ENCODE measurements at places on chromosomes 7 and 10.

DNA sequence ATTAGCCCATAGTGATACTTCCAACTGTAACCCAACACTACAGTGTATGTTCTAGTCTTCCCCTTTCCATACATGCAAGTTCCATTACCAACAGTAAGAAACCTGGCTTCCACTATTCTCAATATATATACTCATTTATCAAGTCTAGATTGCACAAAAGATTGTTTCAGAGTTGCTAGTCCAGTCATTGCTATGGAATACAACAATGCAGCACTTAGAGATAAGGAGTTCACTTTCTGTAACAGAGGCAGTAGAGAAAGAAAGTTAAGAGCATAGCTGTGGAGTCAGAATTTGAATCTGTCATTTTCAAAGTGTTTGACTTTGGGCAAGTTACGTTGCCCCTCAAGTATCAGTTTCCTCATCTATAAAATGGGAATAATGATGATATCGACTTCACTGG is 90.1 kb downstream of the RTKN2 start:
- no peak for DNase-seq

DNA sequence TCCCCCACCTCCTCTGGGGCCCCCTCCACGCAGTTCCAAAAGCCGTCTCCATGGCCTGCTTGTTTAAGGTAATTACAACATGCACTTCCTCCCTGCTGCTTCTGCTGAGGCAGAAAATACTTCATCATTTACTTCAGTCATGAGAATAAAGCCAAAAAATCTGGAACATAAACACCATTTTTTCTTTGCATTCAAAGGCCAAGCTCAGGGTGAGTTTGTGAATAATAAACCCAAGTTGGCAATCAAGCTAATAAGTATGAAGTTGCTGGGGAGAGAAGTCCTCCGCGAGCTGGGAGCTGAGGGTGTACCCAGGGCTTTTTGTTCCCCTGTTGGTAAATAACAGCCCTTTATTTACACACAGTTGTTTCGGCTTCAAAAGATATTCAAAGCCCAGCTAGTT is 70.5 kb downstream of the FAM204A start:
- DNase-seq = no peak

GRCh38 chr10:132503581-132504421 is 33.8 kb upstream of the INPP5A start:
- DNase-seq = no peak

DNA sequence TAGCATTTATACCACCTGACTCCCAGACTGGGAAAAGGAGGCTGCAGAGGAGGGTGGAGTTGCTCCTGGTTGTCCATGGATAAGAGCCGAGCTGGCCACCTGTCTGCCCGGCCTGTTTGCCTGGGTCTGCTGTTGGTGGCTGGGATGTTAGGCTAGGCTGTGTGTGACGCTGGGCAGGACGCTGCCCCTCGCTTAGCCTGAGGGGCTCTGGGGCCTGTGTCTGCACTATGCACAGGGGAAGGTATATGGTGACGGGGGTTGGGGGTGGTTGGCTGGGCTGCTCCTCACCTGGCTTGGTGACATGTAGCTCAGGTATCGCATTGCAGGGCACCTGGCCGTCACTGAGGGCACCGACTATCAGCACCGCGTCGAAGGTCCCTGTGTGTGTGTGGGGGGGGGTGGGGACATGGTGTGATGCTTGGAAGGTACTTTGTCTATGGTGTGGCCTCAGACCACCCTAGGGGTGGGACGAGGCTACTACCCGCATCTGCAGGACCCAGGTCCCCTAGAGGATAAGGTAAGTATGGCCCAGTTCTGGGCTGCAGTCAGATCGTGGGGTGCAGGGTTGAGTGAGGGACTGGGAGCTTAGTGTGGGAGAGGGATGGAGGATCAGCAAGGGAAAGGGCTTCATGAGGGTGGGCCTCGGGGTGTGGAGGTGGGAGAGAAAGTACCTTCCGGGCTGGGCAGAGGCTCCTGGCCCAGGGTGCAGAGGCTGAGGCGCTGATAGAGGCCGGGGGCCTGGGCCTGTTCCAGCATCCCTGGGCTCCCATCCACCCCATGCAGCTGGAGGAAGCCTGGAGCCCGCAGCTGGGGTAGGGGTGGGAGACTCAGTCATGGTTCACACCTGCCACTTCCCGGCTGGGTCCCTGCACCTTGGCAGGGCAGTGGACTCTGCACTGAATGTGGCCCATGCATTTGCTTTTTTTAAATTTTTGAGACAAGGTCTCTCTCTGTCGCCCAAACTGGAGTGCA is 2.3 kb downstream of the METTL27 start:
- no peak for DNase-seq

- DNase-seq = no peak
These were observed 331.4 kb upstream of the TMEM229A start for GRCh38 chr7:124364283-124364682.
